ENCODE measurements at places on chromosomes 5 and 9. TPM values are rescaled to one million over a fixed set of nuclear protein-coding genes. Genes with fewer than 3 reads are reported as not detected.

Gene TNFSF8
- 3.9 TPM for total RNA-seq

Gene RNF180
- total RNA-seq = 22.0 TPM

Gene MELK
- 1.6 TPM for total RNA-seq

Gene FOXD4L4
- not detected for total RNA-seq

Gene LAMC3
- total RNA-seq = under 0.01 TPM

Gene PCDH12
- 5.9 TPM for total RNA-seq

Gene SPINK1
- not detected for total RNA-seq

Gene CTSV
- total RNA-seq = 0.57 TPM

Gene ECM2
- total RNA-seq = 8.2 TPM

Gene COL27A1
- 1.0 TPM for total RNA-seq

Gene ZDHHC21
- total RNA-seq = 13.6 TPM

Gene ADAMTS13
- 1.8 TPM for total RNA-seq

Gene PCDHGA12
- 5.3 TPM for total RNA-seq

Gene NSA2
- total RNA-seq = 101 TPM

Gene MACIR
- total RNA-seq = 11.3 TPM

Gene PTGR1
- 52.9 TPM for total RNA-seq

Gene WNK2
- 58.4 TPM for total RNA-seq

Gene PCDHA11
- total RNA-seq = 1.9 TPM

Gene SLC34A3
- not detected for total RNA-seq

Gene PRKAA1
- 113 TPM for total RNA-seq

Gene CAVIN4
- total RNA-seq = 1.3 TPM

Gene BTNL3
- total RNA-seq = not detected

Gene OLFM1
- 13.5 TPM for total RNA-seq

Gene SGCD
- 8.8 TPM for total RNA-seq

Gene EIF4E1B
- total RNA-seq = not detected

Gene CCNB1
- 3.0 TPM for total RNA-seq

Gene MEGF10
- total RNA-seq = 0.32 TPM

Gene XPA
- 24.2 TPM for total RNA-seq

Gene CNTFR
- total RNA-seq = 0.47 TPM

Gene SPINK6
- total RNA-seq = not detected
